Activated B cell treated with CpG ODN at 0.5 μM for 24 hours (primary cell): ENCODE measurements at places on chromosomes 1 and 21. TPM values are rescaled to one million over a fixed set of nuclear protein-coding genes. Genes with fewer than 3 reads are reported as not detected.
A peak's percentile ranks its signal among the peaks of the same experiment; 100 is the strongest.

GRCh38 chr1:116725798-116726197 is 28.4 kb upstream of the CD2 start:
- H3K27me3 ChIP-seq, result no peaks in the 10 kb centered on the region
- H3K4me3 ChIP-seq, result no peak overlapping the region
- DNase-seq, result no peak
- no peaks in the 10 kb centered on the region for H3K36me3 ChIP-seq

The DIO1 gene
- total RNA-seq, result not detected in 2 replicates

GRCh38 chr21:39454949-39455668 is 3.3 kb downstream of the SH3BGR start:
- no peaks in the 10 kb centered on the region for H3K36me3 ChIP-seq
- peaks cover 8% of the 10 kb centered on the region for H3K27me3 ChIP-seq
- H3K4me3 ChIP-seq, result no peak overlapping the region
- no peaks in the 10 kb centered on the region for H3K4me1 ChIP-seq
- no peak for DNase-seq
- no peak overlapping the region for H3K27ac ChIP-seq

DNA sequence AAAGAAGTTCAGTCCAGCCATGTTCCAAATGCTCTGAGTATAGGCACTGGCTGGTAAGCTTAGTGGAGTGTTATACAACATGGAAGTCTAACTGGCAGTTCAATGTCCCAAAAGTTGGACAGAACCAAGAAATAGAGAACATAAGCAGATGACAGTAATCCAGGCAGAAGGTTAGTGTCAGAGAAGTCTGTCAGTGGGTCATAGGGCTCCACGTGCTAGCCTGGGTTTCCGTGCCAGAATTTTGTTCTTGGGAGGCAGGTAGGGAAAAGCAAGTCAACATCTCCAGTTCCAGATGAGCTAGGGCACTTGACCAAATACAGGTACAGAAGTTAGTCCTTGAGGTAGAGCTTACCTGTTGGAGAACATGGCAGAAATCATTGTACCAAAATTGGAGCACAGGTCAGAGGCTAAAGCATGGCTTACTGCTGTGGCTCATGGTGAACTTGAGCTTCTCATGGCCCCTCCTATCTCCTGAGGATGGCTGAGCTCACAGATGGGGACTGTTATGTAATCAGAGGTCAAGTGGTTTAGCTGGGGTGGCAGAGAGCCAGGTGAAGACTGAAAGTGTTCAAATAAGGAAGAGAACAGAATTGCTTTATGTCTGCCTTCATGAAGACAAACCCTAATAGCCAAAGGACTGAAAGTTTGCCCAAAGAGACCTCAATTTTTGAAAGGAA is 170.8 kb downstream of the NFIA start:
- peaks cover 2% of the 10 kb centered on the region for H3K27me3 ChIP-seq
- DNase-seq, result no peak
- no peaks in the 10 kb centered on the region for H3K36me3 ChIP-seq
- H3K4me3 ChIP-seq, result no peak overlapping the region
- H3K4me1 ChIP-seq, result peaks cover 12% of the 10 kb centered on the region

The RCSD1 gene
- total RNA-seq, result 184 and 185 TPM in 2 replicates

The KCNA2 gene
- total RNA-seq, result 0.12 and 0.13 TPM in 2 replicates

- peaks cover 82% of the 10 kb centered on the region for H3K4me1 ChIP-seq
- peak overlapping the region; percentile 61 for H3K4me3 ChIP-seq
- no peak for DNase-seq
- H3K27me3 ChIP-seq, result no peaks in the 10 kb centered on the region
- H3K27ac ChIP-seq, result peak overlapping the region; percentile 88
- H3K36me3 ChIP-seq, result no peaks in the 10 kb centered on the region
These were observed 22.4 kb upstream of the BCAR3 start for GRCh38 chr1:93704052-93704451.

The TAS1R3 gene
- 2.5 and 2.7 TPM in 2 replicates for total RNA-seq

DNA sequence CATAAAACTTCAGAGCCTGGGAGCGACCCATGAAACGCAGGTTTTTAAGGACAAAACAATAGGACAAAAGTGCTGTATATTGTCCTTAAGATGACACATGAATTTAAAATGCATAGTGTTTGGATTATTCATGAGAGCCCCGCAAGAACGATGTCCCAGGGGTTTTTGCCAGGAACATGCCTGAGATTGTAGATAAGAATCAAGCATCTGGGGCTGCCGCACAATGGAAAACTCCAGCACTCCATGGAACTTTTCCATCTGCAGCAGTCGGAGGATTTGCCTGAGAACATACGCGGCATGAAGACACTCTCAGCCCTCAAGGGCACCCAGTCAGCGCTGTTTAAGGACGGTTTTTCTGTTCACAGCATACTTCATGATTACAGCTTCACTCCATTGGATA is 5.3 kb upstream of the ERG start:
- DNase-seq, result no peak
- no peaks in the 10 kb centered on the region for H3K4me1 ChIP-seq
- peaks cover 23% of the 10 kb centered on the region for H3K27me3 ChIP-seq
- no peaks in the 10 kb centered on the region for H3K36me3 ChIP-seq
- no peak overlapping the region for H3K4me3 ChIP-seq

- H3K27me3 ChIP-seq, result no peaks in the 10 kb centered on the region
- H3K36me3 ChIP-seq, result peaks cover 84% of the 10 kb centered on the region
- H3K27ac ChIP-seq, result no peak overlapping the region
- no peaks in the 10 kb centered on the region for H3K4me1 ChIP-seq
These were observed 42.8 kb downstream of the MTR start for GRCh38 chr1:236837897-236838296.

The LYPLAL1 gene
- total RNA-seq, result 38.0 and 42.3 TPM in 2 replicates

GRCh38 chr1:24936684-24937083 is 6.6 kb upstream of the RUNX3 start:
- no peak overlapping the region for H3K27ac ChIP-seq
- no peak for DNase-seq
- H3K36me3 ChIP-seq, result no peaks in the 10 kb centered on the region
- H3K4me1 ChIP-seq, result peaks cover 40% of the 10 kb centered on the region
- H3K4me3 ChIP-seq, result no peak overlapping the region

The OR2L3 gene
- not detected in 2 replicates for total RNA-seq

- H3K27me3 ChIP-seq, result no peaks in the 10 kb centered on the region
- no peak overlapping the region for H3K4me3 ChIP-seq
- no peak for DNase-seq
- H3K4me1 ChIP-seq, result peaks cover 43% of the 10 kb centered on the region
- peak overlapping the region; percentile 32 for H3K27ac ChIP-seq
These were observed 14.0 kb upstream of the UMODL1 start for GRCh38 chr21:42056996-42057689.

DNA sequence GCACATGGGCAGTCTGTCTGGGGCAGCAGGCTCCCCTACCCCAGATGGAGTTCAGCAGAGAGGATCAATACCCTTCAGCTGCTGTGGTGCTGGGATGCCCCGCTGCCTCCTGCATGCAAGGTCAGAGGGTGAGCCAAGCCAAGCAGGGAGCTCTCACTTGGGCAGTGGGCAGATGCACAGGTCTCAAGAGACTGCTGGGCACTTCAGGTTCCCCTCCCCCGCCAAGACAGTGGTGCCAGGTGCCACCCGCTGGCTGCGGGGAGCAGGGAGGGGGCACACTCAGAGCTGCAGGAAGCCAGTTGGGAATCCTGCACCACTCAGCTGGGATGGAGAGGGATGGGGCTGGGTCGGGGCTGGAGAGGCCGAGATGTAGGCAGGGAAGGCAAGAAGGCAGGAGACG is 15.8 kb upstream of the EVA1B start:
- H3K4me3 ChIP-seq, result no peak overlapping the region
- peaks cover 42% of the 10 kb centered on the region for H3K36me3 ChIP-seq
- H3K27me3 ChIP-seq, result no peaks in the 10 kb centered on the region
- H3K27ac ChIP-seq, result no peak overlapping the region
- H3K4me1 ChIP-seq, result peaks cover 5% of the 10 kb centered on the region

- DNase-seq, result no peak
- no peak overlapping the region for H3K4me3 ChIP-seq
- H3K36me3 ChIP-seq, result no peaks in the 10 kb centered on the region
- H3K4me1 ChIP-seq, result no peaks in the 10 kb centered on the region
- H3K27ac ChIP-seq, result no peak overlapping the region
These were observed 274.4 kb downstream of the PTBP2 start for GRCh38 chr1:96996001-96996400.

GRCh38 chr1:162420120-162420519 is 8.2 kb upstream of the SH2D1B start:
- H3K36me3 ChIP-seq, result no peaks in the 10 kb centered on the region
- DNase-seq, result no peak
- no peak overlapping the region for H3K27ac ChIP-seq
- H3K4me3 ChIP-seq, result no peak overlapping the region
- peaks cover 8% of the 10 kb centered on the region for H3K4me1 ChIP-seq

- H3K4me3 ChIP-seq, result no peak overlapping the region
- H3K4me1 ChIP-seq, result no peaks in the 10 kb centered on the region
- H3K27me3 ChIP-seq, result no peaks in the 10 kb centered on the region
- no peaks in the 10 kb centered on the region for H3K36me3 ChIP-seq
These were observed 8.3 kb downstream of the TEX35 start for GRCh38 chr1:178521241-178521640.

DNA sequence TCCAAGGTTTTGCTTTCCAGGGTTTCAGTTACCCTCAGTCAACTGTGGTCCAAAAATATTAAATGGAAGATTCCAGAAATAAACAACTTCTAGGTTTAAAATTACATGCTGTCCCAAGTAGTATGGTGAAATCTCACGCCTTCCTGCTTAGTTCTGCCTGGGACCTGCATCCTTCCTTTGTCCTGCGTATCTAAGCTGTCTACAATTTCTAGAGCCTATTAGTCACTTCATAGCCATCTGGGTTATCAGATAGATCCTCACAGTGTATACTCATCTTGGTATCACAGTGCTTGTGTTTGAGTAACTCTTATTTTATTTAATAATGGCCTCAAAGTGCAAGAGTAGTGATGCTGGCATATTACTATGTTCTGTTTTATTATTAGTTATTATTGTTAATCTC is 157.7 kb downstream of the ROR1 start:
- H3K27ac ChIP-seq, result no peak overlapping the region
- DNase-seq, result no peak
- no peaks in the 10 kb centered on the region for H3K4me1 ChIP-seq
- H3K4me3 ChIP-seq, result no peak overlapping the region
- H3K27me3 ChIP-seq, result no peaks in the 10 kb centered on the region

The PLD5 gene
- not detected in 2 replicates for total RNA-seq

DNA sequence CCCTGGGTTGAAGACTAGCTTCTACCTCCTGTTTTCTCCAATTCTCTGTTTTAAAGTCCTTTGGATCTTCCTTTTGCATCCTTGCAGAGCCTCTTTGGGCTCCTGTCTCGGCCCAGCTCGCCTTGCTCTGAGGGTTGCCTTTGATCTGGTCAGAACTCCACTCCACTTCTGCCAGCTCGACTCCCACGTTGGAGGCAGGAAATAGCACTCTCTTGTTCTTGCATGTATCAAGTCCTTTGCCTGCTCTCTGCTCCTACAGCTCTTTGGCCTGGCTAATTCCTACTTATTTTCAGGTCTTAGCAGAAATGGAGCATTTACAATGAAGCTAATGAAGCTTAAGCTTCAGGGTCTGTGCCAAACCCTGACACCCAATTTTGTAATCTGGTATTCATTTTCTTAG is 21.1 kb upstream of the B3GALNT2 start:
- H3K4me3 ChIP-seq, result no peak overlapping the region
- no peak overlapping the region for H3K27ac ChIP-seq
- H3K36me3 ChIP-seq, result no peaks in the 10 kb centered on the region

DNA sequence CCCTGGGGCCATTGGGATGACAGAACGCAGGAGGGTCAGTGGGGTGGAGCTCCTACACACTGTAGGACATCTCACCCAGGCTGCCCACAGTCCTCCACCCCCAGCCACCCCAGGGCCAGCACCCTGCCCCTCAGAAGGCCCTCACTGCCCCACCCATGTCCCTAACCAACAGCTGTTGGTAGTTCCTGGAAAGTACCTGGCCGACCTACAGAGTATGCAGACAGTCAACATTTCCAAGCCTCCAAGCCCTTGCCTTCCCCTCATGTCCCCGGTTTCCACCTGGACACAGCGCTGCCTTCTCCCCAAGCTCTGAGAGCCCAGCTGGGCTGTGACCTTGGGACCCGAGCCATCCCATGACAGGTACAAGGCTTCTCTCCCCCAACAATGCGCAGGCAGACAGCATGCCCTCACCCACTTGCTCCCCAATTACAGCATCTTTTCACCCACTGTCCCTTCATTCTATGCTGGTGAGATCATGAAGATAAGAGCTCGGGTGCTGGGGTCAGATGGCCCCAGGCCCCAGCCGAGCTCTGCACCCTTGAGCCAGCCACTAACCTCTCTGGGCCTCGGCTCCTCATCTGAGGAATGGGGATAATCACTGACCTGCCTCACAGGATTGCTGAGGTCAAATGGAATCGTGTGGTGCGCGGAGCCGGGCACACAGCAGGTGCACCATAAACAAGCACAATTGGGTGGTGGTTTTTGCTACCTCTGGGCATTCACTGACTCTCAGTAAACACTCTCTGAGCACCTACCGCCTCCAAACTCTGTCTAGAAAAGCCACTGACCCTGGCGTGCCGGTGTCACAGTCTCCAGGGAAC is 11.2 kb downstream of the LAPTM5 start:
- peaks cover 100% of the 10 kb centered on the region for H3K4me1 ChIP-seq
- peak overlapping the region; percentile 96 for H3K27ac ChIP-seq
- no peaks in the 10 kb centered on the region for H3K27me3 ChIP-seq

GRCh38 chr1:84245563-84245962 is 55.9 kb upstream of the SAMD13 start:
- no peaks in the 10 kb centered on the region for H3K27me3 ChIP-seq
- H3K4me1 ChIP-seq, result peaks cover 2% of the 10 kb centered on the region
- H3K36me3 ChIP-seq, result peaks cover 21% of the 10 kb centered on the region
- H3K4me3 ChIP-seq, result no peak overlapping the region
- no peak for DNase-seq

DNA sequence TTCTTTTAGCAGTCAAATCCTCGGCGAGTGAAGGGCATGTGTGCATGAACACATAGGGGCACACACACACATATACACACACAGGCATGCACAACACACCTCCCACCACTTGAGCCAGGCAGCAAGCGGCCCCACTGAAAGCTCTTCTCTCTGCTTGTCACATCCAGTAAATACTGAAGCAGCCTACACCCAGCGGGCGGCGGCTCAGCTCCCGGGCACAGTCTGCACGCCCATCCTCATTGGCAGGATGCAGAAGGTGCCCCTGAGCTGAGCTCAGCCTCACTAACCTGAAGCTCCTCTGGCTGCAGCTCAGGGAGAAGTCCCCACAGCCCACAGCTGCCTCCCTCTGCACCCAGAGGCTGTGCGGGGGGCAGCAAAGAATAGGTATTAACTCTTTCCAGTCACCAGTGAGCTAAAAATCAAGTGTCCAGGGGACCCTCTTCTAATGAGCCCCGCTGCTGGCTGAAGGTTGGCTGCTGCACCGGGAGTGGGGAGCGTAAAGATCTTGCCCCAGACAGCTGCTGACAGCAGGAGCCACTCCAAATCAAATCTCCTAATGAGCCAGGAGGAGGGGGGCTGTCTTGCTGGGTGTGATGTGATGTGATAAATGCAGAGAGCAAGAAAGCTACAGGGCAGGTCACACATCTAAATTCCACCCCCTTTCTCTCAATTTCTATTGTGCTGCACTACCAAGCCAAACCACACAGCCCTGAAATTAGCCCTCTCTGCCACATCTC is 12.5 kb downstream of the RGS8 start:
- DNase-seq, result no peak
- no peak overlapping the region for H3K4me3 ChIP-seq
- peaks cover 12% of the 10 kb centered on the region for H3K4me1 ChIP-seq
- no peak overlapping the region for H3K27ac ChIP-seq
